Activated T-helper 1 cell treated with Interleukin-2 at 50 U/mL for 16 hours (primary cell): ENCODE measurements at places on chromosomes 16 and 17.
A peak's percentile ranks its signal among the peaks of the same experiment; 100 is the strongest.

DNA sequence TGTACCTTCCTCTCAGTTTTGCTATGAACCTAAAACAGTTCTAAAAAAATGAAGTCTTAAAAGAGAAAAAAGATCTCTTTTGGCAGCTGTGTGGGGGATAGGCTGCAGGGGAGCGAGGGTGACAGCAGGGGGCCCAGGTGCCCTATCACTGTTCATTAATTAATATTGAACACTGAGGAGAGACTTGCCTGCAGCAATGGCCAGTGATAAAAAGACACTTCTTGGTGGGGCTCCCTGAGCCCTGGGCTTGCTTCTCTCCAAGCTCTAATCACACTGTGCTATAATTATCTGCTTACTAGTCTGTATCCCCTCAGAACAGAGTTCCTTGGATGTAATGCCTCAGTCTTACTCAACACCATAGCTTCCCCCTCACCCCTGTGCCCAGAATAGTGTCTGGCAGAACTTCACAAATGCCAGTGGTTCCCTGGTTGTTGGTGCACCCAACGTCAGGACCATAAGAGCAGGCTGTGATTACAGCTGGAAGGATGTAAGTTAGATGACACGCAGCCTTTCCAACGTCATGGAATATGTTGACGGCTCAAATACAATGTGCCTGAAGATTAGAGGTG, 52.0 kb upstream of the IRX6 start:
- no peak for DNase-seq

- DNase-seq, result no peak
Observed at GRCh38 chr17:30599428-30600059, 122.3 kb downstream of the GOSR1 start.

DNA sequence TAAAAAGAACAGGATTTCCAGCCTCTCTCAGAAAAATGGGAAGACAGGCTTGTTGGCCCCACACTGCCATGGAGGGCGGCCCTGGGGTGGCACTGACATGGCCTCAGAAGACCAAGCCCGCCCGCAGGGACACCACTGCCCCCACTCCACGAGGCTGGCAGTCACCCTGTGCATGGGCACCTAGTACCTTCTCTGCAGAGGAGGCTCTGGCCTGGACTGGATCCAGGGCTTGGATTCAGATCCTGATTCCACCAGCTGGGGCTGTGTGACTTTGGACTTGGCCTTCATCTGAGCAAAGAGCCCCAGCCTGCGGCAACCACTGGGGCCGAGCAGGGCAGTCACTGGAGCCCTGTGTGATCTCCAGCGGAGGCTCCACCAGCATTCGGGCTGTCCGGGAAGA, 16.8 kb upstream of the FASN start:
- no peak for DNase-seq

DNA sequence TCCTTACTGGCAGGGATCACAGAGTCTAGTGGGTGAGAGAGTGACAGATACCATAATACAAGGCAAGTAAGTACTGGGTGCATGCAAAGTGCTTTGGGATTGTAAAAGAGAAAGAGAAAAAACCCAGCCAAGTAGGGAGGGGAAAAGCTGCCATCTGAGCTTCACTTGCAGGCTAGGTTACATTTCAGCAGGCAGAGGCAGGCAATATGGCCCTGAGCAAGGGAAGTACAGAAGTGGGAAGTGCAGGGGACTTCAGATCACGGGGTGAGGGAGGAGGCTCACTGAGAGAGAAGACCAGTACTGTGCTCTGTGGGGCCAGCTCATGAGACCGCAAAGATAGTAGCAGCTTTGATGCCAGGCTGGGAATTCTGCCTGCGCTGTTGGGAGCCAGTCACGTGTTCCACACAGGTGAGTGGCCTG, 230.6 kb downstream of the MSI2 start:
- DNase-seq, result no peak

GRCh38 chr17:68955181-68955841, at the start of gene ABCA8:
Gene ABCA8, minus strand, starts transcription at chr17:68955392. Its CDS starts 13,358 bp downstream, at chr17:68942034.
- no peak for DNase-seq

DNA sequence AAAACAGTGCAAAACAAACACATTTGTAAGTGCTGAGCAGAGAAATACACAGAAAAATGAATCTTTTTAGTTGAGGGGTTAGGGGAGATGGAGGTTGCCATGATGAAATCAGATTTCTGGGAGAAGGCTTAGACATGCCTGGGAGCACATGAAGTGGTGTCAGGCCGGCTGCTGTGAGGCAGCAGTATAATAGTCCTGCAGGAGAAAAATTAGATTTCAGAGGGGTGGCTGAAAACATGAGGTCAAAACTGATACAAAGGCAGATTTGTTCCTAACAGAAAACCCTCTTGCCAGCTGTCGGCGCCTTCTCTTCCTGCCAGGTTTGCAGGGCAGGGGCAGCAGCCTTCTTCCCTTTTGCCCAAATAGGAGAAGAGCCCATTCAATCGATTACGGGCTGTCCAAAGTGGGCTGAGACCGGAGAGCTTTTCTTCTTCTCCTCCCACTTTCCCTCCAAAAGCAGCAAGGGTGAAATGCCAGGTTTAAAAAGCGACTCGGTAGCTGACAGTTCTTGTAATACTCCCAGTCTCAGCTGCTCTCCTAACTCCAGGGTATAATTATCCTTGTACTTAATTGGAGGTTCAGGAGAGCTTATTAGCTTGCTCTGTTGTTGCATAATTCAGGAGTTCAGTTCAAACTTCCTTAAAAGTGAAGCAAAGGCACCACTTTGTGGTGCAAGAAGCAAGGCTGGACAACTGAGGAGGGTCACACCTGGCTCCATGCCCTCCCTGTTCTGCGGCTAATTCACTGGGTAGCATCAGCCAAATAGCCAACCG, 80.0 kb downstream of the PCTP start:
- no peak for DNase-seq

- DNase-seq, result peak; percentile 41
Observed at GRCh38 chr17:36148559-36149295, 27.7 kb downstream of the TBC1D3B start.

- DNase-seq, result no peak
Observed at GRCh38 chr16:49608779-49609178, 235.2 kb downstream of the C16orf78 start.

GRCh38 chr16:58099956-58100300, 29.3 kb downstream of the CFAP20 start:
- no peak for DNase-seq

DNA sequence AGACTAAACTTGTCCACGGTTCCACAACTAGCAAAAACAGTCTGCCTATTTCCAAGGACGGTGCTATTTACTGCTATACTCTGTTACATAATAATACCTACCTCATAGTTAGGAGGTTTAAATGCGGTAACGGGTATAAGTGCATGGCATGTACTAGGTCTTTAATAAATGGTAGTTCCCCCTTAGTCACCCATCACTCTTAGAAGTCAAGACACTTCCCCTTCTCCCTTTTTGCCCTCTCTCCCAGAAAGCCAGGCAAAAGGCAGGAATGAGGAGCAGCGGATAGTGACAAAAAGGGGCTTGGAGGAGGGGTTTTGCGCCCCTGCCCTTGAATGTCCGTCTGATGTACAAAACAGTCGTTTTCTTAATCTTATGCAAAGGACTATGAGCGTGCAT, 1.1 kb upstream of the LSM12 start:
- DNase-seq, result no peak

- no peak for DNase-seq
Observed at GRCh38 chr16:89828870-89829629, 775 bp downstream of the SPIRE2 start.

- DNase-seq, result no peak
Observed at GRCh38 chr17:73351764-73352163, 40.0 kb upstream of the CDC42EP4 start.

DNA sequence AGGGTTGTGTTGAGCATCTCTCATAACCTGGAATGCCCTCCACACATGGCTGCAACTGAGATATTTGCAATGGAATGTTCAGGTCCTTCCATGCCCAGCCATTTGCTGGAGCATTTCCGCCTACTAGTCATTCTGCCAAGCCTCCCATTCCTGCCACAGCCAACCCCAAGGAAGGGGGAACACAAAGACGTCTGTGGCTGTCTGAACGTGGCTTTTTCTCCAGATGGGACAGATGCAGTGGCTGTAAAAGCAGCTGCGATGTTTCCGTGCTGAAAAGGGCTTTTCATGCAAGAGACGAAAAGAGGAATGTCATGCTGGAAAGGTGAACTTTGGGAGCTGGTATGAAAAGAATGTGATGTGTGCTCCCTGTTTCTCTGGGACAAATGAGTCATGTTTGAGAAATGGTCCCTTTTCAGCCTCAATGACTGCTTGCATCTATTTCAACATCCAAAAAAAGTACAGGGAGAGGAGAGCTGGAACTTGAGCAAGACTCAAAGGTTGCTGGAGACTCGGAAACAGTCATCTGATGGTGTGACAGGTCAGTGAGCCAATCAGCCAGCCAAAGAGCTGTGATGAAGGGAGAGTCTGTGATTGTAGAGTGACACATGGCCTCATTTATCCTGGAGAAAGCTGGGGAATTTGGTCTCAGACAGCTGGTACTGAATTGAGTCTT, 208.9 kb downstream of the SHISA9 start:
- DNase-seq, result no peak

DNA sequence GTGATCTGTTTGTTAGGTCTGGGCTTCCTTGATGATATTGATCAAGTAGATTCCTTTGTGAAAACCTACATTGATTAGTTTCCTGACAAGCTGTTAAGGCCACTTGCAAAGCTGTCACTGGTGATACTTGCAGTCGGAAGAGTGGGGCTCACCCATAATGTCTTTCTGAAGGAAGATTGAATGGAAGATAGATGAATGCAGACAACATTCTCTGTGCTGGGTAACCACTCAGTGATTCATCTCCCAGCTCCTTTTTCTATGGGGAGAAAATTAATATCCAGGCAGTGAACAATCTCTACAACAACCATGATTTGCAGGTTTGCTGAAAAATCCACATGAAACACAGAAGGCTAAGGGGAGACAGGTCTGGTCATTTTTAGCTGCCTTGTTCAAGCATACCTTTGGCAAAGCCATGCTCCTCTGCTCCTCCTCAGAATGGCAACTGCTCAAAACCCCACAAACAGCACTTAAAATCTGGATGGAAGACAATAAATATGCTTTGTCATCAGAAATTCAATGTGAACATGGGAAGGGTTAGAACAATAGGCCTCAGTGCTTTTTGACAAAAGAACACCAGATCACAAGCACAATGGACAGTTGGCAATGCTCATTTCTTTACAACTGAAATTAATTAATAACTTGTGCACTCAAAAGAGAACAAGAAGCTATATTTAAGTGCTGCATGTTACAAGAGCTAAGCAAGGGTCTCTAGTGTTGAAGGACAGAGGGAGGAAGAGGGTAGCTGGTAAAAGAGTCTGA, 495.4 kb downstream of the TOX3 start:
- no peak for DNase-seq

- DNase-seq, result no peak
Observed at GRCh38 chr17:28505986-28506665, at the start of gene FOXN1. Gene FOXN1, plus strand, starts transcription at chr17:28506348. Its CDS starts 17,622 bp downstream, at chr17:28523970.

- no peak for DNase-seq
Observed at GRCh38 chr17:36673637-36674277, 72.4 kb downstream of the MRM1 start.

- no peak for DNase-seq
Observed at GRCh38 chr16:82368041-82368440, 198.0 kb upstream of the MPHOSPH6 start.

DNA sequence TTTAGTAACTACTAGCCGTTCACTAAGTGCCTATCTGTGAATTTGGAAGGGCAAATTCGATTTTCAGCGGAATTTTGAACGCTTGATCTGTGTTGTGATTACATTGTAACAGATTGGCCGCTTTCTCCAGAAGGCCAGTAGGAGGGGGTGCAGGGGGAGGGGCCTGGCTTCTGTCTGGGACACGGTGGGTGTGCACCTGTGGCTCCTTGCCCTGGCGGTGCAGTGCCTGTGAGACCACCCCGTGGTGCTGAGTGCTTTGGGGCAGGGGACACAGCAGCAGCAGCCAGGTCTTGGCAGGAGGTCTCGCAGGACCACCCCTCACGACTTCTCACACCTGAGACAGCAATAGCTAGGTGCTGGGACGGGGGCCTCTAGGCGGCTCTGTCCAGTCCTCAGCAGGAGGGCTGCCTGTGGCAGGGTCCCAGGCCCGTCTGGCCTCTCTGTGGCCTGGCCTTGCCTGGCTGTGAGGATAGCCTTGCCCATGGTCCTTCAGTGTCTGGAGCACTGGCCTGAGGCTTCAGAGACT, 1.8 kb downstream of the UBE2I start:
- DNase-seq, result no peak

DNA sequence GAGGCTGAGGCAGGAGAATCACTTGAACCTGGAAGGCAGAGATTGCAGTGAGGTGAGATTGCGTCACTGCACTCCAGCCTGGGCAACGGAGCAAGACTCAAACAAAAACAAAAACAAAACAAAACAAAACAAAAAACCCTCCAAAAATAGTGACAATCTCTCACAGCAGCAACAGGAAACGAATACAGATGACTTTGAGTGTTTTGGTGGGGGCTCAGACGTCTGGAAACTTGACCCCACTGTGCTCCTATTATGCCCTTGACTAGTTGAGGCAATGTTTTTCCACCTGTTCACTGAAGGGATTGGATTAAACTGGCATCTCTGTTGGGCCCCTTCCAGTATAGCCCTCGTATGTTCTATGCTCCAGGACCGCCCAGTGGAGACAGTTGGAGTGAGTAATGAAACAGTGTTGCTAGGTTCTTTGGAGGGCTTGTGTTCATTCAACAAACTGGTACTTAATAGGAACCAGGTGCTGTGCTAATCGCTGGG, 167.0 kb downstream of the UTP18 start:
- DNase-seq, result no peak

DNA sequence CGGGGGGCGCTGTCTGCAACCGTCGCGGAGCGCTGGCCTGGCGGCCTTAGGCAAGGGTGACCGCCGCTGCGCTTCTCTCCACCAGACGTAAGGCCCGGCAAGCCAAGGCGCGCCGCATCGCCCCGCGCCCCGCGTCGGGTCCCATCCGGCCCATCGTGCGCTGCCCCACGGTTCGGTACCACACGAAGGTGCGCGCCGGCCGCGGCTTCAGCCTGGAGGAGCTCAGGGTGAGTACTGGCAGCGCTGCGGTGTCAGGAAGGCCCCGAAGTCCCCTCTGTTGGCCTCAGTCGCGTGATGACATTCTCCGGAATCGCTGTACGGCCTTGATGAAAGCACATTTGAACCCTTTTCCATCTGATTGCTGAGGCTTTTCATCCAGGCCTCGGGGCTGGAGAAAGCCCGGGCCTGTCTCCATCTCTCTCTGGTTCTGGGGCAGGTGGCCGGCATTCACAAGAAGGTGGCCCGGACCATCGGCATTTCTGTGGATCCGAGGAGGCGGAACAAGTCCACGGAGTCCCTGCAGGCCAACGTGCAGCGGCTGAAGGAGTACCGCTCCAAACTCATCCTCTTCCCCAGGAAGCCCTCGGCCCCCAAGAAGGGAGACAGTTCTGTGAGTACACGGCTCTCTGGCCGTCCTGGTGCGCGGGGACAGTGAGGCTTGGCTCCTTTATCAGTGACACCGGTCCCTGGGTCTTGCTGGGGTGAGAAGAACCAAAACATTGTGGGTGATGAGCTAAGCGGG, 831 bp downstream of the RPL13 start:
- no peak for DNase-seq

DNA sequence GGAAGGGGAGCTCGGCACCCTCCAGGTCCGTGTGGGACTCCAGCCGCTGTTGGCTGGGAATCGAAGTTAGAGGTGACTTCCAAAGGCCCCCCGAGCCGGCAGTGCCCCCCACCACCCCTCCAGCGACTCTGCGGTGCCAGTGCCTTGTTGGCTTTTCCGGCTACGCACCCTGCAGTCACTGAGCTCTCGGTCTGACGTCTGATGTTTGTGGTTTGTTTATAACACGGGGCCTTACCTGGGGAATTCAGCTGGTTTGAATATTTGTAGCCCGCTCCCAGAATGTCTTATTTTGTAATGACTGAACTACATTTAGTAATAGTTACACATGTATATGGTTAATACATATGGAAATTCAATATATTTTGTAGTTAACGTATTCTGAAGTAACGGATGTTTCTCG, 7.1 kb upstream of the BAIAP3 start:
- DNase-seq, result no peak
